Cerebellar nuclear complex (tissue), 1 donor: ENCODE measurements at places on chromosomes 4 and X.

DNA sequence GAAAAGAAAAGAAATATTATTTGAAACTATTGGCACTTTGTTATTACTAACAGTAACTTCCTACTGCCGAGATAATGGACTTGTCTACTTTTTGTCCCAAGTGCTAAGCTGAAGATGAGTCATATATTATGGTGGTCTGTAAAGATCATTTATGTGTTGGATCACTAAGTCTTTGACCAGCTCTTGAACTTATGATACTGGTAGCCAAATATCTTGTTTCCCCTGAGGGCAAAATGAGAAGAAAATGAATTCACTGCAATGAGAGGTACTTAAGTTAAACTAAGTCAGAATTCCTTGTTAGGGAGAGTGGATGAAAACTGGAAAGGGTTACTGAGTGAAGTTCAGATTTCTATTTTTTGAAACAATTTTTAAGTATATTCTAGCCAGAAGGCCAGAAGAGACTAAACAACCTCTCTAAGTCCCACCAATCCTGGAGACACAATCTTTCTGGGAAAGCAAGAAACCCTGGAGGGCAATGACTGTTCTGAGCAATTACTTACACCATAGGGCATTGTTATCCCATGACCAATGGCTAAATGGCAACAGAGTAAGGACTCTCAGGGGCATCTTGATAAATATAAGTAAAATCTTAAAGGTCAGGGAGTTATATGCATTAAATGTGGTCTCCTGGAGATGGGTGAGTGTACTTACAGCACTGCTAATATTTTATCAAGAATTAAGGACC lies 287.7 kb downstream of the STIM2 start:
- DNase-seq = no peak

- DNase-seq = no peak
These were observed 82.6 kb upstream of the TMEM164 start for GRCh38 chrX:109920325-109920724.

DNA sequence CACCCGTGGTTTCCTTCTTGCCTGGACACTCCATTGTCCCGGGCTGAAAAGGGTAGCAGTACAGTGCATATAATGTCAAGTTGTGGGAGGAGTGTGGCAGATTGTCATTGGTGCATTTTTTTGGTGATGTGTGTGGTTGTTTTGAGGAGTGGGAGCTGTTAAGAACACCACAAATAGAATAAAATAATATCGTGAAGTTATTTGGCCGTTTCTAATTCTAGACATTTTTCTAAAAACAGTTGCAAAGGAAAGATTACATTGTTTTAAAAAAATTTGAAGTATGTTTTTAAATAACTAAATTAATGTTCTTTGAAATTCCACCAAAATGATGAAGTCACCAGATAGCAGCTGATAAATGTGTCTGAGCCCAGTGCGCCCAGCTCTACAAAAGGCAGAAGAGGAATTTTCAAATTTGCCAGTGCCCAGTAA lies 1.3 kb downstream of the PKD2 start:
- no peak for DNase-seq

- no peak for DNase-seq
These were observed 45.2 kb upstream of the HGFAC start for GRCh38 chr4:3396600-3396999.

- DNase-seq = no peak
These were observed 39.7 kb downstream of the CPLX1 start for GRCh38 chr4:786074-786741.

DNA sequence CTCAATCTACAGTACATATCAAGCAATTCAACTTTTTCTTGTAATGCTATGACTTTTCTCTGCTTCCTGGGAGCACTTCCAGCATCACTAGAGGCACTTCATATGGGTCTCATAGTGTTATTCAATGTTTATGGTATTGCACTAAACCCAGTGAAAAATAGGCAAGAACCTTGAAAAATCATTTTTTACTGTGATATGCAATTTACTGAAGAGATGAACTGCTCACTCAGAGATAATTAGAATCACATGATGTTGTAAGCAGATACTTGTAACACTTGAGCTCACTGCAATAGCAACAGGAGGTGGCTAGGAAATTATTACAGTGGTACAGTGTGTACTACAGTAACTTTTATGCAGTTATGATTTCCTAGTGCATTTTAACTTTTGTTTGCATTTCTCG lies 93.3 kb downstream of the RASGEF1B start:
- no peak for DNase-seq

- no peak for DNase-seq
These were observed 115.1 kb upstream of the GPM6A start for GRCh38 chr4:175927121-175927520.

DNA sequence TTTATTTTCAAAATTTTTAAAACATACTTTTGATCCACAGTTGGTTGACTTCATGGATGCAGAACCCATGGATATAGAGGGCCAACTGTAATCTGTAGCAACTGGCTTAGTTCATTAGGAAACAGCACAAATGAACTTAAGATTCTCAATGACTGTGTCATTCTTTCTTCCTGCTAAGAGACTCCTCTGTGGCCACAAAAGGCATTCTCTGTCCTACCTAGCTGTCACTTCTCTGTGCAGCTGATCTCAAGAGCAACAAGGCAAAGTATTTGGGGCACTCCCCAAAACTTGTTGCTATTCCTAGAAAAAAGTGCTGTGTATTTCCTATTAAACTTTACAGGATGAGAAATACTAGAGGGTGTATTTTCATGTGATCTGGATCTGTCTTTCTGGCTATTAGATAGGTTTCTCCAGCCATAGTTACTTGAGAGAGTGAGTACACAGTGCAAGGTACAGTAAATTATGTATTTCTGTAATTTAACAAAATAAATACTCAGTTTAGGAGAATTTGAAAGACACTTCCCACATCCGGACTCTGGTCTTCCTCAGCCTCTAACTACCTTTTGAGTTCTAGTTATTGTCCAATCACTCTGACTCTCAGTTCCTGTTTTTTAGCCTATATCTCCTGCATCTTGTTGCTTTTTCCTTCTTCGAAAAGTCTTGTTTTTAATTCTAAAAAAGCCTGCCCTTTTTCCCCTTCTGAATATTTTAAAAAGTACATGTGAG lies 21.8 kb downstream of the TLR2 start:
- no peak for DNase-seq

DNA sequence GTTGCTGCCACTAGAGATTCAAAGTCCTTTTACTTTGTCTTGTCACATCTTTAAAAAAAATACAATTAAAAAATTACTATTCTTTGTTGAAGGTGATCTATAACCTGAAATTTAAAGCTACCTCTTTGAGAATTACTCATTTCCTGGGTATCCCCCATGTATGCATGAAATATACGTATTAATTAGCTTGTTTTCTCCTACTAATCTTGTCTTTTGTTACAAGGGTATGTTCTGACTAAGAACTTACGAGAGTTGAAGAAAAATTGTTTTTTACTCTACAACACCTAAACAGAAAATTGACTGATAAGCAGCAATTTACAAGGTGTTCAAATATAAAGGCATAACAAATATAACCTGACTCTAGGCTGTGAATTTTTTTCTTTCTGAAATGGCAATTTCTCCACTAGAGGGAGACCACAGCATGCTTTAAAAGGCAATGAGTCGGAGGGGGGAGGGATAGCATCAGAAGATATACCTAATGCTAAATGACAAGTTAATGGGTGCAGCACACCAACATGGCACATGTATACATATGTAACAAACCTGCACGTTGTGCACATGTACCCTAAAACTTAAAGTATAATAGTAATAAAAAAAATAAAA lies 249.6 kb downstream of the OPHN1 start:
- DNase-seq = no peak

GRCh38 chr4:48346594-48346993 lies 5.3 kb downstream of the SLAIN2 start:
- DNase-seq = no peak

DNA sequence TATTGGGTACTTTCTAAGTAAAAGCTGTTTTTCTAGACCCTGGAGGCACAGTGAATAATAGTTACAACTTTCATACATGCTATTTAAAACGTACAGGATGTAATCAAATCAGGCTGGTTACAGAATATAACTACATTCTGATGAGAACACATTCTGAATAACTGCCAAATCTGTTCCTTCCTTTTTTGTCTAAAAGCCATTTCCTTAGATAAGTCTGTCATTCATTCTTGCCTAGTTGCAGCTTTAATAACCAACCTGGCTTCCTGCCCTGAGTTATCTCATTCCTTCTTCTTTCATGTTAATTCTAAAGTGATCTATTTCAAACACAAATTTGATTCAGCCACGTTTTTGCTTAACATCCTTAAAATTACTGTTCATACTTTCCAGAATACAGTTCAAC lies 189.7 kb upstream of the ITM2A start:
- DNase-seq = no peak

DNA sequence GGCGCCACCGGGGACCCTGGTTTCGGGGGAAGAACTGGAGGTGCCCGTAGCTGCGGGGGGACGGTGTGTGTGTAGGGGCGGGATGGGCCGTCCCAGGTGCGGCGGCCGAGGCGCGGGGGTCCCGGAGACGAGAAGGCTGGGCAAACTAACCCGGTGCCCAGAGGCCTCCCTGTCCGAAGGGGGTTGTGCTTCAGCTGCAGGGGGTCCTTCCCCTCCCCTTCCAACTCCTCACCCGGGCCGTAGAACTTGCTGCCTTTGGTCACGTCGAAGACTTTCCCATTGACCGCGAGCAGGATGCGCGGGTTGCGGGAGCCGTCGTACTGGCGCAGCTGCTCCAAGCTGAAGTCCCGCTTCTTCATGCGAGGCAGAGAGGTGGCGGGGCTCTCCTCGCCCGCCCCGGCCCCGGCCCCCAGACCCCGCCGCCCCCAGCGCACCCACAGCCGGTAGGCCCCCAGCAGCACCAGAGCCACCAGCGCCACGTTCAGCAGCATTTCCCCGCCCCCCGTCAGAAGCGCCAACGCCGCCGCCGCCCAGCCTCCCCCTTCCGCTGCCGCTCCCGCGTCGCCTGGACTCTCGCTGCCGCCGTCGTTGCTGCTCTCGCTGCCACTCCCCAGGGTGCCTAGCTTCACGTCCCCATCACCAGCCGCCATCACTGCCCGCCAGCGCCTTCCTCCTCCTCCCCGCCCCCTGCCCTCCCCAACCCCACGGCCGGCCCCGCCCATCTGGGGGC lies at the start of gene PGRMC2:
PGRMC2 (minus strand) TSS at position 673 of the 730 bp plus-strand sequence; CDS start at position 650, 23 bp downstream.
- no peak for DNase-seq

GRCh38 chr4:113335746-113336145 lies 286.3 kb downstream of the ANK2 start:
- no peak for DNase-seq

GRCh38 chrX:41781500-41781899 lies 57.5 kb downstream of the GPR82 start:
- no peak for DNase-seq

DNA sequence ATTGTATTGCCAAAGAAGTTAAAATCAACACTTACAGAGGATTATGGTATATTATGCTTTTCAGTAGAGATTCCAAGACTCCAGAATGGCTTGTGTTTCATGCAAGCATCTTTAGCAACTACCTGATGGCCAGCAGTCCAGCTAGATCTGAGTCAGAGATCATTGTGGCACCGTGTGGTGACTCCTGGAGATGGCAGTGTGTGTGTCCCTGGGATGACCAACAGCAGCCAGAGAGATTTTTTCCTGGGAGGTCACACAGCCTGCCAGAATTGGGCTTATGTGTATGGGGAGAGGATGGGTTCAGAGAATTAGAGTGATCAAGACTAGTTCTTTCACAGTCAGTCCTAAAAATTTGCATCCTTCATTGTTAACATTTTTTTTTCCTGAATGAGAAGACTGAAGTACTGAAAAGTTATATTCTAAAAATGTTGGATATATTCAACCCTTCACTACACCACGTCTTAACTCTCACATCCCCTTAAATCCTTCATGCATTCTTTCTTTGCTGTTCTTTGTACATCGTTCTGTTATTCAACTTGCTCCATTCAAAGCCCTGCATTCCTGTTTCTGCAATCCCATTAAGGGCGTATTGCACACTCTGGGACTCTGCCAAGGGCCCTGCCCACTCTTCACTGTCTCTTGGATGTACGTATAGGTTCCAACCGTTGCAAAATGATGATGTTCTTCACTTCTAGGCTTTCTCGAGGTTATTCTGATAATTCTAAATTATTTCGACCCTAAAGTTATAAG lies 12.4 kb downstream of the TENM3 start:
- no peak for DNase-seq

DNA sequence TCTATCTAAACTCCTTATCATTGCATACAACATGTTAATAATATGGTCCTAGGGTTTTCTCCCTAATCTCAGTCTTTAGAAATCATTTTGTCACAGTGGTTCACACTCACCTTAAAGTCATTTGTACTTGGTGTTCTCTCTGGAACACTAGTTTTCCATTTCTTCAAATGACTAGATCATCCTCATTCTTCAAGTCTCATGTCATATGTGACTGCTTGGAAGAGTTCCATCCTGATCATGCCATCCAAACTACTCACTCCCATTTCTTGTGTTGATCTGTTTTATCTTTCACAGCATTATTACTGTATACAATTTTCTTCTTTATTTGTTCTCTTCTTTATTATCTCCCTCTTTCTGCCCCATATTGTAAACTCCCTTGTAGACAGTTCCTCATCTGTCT lies 66.5 kb downstream of the HTR2C start:
- no peak for DNase-seq

DNA sequence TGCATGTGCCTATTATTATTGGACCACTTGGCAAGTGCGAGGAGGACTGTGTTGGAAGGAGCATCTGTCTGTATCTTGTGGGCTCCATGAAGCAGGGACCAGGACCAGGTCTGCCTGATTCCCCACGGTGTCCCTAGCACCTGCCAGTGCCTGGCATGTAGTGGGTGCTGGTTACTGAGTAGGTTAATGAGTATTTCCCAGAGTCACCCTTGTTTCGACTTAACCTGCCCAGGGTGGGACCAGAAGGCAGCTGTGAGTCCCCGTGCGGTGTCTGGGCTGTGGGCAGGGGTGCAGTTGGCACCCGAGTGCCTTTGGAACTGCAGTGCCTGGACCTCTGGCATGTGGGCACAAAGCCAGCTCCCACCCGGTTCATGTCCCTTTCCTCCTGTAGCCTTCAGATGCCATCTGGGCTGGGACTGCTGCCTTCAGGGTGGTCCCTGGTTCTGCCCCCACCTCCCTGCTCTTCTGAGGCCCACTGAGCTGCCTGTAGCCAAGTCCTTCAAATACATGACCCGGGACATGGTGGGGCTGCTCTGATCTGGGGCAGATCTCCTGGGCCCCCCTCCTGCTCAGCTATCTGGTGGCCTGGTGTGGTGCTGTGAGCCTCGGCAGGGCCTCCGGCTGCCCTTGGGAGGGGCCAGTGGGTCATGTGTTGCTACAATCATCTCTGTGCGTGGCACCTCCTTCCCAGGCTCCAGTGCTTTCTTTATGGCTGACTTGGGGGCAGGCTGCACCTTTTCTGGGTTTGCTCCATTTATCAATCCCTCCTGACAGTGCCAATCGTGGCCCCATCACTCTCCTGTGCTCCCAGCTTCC lies 53.0 kb upstream of the SORCS2 start:
- no peak for DNase-seq

DNA sequence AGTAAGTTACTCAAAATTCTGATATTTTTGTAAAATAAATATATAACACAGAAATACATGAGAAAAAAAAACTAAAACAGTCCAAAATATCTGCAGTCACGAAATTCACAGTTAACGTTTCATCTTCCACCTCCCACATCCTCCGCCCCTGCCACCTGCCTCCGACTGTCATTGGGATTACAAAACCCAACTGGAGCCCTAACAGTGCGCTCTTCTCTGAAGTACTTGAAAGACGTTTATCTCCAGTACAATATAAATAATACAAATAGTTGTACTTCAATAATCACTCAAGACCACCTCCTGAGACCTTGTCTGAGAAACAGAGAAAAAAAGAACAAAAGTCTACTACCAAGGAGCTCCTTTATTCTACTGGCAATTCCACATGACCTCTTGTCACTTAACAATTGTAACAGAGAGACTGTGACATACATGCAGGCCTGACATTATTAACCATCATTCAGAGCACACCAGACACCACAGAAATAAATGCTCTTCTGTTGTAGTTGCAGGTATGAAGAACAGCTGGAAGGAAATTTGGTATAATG lies 280.6 kb downstream of the PPP3CA start:
- no peak for DNase-seq
